T follicular helper cell (primary cell): ENCODE measurements at places on chromosomes 12 and 14.

DNA sequence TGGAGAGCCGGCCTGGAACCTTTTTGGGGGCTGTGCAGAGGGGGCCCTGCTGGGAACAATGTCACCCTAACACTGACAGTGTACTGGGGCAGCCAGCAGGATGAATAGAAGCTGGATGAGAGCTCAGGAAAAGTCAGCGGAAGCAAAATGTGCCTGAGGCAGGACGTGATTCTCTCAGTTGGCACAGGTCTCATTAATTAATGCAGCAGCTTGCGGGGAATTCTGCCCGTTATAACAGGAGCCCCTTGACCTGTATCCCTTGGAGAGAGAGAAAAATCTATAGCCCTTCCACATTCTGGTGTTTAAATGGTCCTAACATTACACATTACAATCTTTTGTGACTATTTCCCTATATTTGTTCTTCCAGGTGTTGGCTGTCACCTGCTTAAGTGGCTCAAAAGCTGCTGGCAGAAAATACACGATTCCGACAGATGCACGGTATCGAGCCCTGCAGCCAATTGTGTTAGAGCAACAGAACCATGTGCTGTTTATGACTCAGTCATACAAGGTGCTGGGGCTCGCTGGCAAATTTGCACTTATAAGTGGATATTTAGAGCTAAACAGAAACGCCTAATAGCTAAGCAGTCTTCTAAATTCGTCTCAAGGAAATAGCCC, 854.7 kb downstream of the AACS start:
- no peak for DNase-seq

DNA sequence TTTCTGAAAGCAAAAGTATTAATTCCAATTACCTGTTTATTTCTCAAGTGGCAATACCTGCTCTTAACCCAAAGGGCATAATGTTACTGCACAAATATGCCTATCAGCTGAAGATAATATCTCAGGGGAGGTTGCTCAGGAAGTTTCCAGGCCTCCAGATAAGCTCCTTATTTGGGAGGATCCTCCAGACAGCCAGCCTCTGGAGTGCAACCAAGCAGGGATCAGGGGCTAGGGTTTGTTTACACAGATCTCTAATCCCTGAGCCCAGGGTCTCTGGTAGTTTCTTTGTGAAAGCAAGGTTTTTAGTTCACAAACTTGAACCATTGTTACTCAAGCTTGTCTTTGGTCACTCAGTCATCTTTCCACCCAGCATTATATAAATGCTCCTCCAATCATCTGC, 124.4 kb downstream of the SLC38A4 start:
- no peak for DNase-seq

DNA sequence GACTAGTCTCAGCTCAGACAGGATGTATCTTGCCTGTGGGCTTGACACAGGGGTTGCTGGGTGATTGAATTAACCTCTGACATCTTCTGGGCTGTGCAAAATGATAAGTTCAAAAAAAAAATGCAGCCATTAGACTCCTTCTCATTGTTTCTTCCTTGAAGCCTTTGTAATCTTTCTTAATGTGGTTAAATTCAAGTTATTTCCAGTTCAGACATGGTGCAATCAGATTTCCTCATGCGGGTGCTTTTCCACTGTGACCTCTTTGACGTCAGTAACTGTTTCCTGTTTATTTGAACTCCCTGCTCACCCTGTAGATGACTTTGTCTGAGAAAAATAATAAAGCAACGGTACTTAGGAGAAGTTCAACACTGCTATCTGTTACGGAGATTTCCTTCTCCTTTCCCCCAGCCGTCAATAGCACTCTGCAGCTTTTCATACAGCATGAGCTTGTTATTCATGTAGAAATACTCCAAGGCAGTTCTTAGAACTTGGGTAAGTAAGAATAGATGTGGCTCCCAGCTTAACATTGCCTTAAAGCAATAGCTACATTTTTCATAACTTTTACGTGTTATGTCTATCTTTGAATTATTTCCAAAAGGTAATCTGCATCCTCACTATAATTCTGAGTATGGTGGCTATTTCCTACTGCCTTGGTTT, 155.5 kb downstream of the PRKCH start:
- peak; percentile 65 for DNase-seq

DNA sequence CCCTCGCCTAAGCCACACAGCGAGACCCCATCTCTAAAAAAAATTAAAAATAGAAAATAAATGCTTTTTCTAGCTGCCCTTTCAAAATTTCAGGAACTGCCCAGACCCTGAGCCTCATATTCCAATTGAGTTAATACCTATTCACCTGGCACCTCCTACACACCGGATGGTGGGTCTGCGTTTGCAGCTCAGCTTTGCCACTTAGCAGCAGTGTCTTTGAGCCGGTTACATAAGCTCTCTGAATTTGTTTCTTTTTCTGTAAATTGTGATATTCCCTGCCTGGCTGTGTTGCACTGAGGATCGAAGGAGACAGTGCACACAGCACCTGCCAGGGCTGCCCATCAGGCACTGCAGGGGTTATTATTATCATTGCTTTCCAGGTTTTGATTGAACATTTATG, 125.6 kb downstream of the EML1 start:
- no peak for DNase-seq

DNA sequence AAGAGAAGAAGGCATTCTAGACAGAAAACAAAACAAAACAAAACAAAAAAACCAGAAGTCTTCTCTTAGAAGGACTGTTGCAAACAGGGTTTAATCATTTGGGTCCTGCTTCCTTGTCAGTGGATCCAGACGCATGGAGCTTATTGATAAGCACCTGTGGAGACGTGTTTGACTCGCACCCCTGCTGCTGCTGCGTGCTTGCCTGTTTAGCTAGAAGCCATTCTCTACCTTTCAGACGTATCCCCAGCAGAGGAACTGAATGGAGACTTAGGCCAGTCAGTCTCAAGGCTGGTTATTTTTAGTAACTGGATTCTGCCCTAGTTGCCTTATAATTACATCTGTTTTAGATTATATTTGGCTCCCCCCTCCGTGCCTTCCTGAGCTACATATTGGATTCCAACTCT, 186.1 kb upstream of the EEA1 start:
- no peak for DNase-seq

DNA sequence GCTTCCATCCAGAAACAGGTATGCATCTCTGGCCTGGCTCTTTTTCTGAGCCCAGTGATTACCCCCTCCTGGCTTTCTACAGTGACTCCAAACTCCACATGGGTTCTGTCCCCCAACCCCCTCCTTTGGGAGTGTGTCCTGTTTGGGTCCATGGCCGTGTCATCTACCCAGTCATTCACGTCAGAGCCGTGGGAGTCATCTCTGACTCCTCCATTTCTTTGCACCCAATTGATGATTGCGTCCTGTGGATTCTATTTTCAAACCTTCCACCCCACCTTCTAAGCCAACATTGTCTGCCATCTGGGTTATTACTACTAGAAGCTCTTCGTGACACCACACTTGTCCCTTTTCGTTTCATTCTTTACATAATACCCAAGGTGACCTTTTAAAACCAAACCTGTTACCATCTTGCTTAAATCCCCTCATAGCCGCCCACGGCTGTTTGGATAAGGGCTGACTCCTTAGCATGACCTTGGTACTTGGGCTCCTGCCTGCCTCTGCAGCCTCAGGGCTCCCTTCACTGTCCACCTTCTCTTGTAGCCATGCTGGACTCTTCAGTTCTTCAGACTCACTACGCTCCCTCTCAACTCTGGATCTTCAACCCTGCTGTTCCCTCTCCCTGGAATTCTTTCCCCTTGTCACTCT, 38.1 kb upstream of the NT5DC3 start:
- DNase-seq: no peak

DNA sequence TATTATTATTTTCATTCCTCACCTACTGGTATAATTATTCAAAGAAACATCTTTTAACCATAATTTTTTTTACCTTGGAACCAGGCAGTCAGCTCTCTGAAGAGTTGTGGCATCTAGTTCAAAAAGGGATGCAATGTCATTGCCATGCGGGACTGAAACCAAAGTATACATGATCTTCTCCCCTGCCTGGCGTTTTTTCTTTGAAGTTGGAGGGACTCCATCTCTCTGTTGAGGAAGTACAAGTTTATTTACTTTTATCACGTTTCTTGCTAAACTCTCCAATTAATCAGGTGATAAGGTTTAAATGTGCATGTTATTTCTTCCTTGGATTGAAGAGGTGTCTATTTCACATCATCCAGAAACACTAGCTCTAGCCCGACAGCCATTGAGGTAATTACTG, 146.6 kb downstream of the ITPR2 start:
- DNase-seq: no peak

DNA sequence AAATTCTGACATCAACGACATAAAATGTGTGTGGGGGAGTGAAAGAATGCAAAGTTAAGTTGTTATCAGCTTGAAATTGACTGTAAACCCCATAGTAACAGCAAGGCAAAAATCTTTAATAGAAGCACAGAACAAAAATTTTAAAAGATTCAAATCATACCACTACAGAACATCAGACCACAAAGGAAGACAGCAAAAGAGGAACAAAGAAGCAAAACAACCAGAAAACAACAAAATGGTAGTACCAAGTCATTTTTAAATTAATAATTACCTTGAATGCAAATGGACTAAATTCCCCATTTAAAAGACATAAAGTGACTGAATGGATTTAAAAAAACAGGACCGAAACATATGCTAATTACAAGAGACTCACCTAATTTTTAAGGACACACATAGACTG, 31.3 kb downstream of the A2M start:
- no peak for DNase-seq

DNA sequence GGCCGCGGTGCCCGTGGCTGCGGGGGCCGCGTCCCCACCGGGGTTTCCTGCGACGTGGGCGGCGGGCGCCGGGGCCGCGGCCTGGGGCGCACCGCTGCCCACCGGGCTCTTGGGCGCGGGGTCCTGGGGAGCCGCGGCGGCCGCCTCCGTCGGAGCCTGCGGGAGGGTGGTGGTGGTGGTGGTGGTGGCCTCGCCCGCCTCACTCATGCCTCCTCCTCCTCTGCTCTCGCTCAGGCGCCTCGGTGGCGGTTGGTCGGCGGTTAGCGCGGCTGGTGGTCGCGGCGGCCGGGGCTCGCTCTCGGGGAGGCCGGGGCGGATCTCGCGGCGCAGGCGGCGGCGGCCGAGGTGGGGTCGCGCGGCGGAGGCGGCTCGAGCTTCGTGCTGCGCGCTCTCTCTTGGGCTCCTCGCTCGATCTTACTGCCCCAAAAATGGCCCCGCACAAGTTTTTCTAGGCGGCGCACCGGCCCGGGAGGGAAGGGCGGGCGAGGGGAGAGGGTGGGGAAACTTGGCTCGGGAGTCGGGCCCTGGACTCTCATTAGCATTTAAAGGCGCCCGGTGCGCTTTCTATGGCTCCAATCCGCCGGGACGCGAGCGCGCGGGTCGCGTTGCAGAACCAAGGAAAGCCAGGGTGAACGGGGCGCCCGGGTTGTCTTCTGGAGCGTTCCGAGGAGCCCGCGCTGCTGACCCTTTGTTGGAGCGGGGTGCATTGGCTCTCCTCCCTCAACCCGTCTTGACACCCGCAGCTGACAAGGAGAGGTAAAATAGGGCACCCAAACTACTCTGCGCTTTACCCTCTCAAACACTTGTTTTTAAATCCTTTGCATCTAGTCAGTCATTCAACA, at the start of gene YBX3:
YBX3 (minus strand) TSS at position 419 of the 842 bp plus-strand sequence; CDS start at position 207, 212 bp downstream.
- DNase-seq: peak; percentile 13

DNA sequence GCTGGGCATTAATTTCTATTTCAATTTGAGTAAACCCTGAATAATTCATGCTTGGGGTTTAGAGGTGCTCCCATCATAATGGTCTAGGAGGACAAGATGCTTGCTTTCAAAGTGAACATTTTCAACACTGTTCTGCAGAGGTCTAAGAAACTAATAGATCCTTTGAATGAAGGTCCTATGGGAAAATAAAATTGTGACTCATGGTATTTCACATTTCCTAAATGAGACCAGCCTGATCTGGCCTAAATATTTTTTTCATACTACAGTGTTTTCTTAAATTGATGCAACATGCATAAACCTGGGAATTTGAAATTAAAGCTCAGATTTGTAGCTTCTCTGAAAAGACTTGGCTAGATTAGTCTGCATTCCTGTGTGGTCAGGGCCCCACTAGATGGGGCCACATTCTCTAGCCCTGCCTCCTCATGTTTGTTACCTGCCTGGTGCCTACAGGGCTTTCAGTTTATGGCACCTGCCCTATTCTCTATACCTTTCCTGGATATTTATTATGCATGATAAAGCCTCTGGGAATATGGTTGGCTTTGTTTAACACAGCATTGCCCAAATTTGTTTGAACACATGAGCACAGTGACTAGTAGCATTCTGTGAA, 112.7 kb downstream of the METTL25 start:
- DNase-seq: no peak

GRCh38 chr14:98466807-98467206, 805.2 kb downstream of the BCL11B start:
- DNase-seq: no peak

DNA sequence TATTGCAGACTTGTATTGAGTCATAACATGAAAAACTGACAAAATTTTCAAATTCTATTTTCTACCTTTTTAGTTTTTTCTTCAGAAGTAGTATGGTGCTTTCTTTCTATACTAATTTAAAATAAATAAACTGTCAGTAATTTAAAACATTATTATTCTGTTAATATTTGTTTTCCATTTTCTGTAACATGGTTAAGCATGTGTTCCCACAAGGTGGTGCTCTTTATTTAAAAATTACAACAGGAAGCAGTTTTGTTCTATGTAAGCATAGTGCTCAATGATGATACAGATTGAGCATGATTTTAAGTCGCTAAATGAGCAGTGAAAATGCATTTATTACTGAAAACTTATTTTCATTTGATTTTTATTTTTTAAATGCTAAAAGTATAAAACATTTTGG, 114.6 kb downstream of the PPFIA2 start:
- no peak for DNase-seq

DNA sequence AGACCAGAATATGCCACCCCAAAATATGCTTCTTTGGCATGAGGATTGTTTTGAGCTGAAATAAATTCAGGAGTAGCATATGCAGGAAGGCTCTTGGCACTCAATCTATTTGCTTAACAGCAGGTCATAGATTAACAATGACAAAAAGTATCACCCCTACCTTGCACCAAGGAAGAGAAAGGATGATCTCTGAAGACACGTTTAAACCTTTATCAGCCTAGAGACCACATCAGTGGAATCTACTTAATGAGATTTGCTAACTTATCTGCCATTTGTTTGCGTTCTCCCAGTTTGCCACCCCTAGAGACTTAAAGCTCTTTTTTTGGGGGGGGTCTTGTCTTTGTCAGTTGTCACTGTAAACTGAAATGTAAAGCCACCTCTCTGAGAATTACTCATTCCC, 1278.7 kb upstream of the USP15 start:
- no peak for DNase-seq

DNA sequence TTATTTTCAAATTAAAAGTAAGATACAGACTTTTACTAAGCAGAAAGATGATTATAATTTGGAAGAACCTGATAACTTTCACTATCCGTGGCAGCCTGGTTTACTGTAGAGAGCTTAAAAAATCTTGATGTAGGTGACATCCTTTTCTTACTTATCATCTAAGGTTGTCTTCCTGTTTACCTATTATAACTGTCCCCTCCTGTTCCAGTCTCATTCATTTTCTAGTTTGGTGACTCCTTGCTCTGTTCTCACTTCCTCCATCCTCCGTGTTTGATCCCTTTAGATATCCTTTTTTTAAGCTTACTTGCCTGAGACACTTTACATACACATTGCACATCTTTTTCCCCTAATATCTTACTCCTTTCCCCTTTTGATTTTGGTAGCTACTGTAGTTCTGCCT, 27.5 kb downstream of the CCDC91 start:
- no peak for DNase-seq
